ENCODE measurements at places on chromosomes 4 and X.

DNA sequence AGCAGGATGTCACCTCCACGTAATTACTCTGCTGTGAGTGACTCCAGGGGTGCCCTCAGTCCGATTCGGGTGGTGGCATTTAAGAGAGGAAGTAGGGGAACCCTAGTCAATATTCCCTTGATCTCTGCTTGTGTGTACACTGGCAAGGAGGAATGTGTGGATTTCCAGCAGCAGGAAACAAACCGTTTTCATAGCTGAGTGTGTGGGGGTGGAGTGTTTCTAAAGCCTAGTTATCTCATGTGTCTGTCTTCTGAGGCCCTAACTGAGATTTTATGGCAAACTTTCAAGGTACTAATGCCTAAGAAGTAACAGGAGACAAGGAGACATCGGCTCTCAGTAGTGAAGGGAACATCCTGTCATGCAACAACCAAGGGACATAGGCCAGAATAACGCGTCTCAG is 6.6 kb upstream of the CLDN24 start:
- H3K27me3 ChIP-seq = peaks cover 3% of the 10 kb centered on the region
- no peak for DNase-seq
- H3K36me3 ChIP-seq = peaks cover 33% of the 10 kb centered on the region

DNA sequence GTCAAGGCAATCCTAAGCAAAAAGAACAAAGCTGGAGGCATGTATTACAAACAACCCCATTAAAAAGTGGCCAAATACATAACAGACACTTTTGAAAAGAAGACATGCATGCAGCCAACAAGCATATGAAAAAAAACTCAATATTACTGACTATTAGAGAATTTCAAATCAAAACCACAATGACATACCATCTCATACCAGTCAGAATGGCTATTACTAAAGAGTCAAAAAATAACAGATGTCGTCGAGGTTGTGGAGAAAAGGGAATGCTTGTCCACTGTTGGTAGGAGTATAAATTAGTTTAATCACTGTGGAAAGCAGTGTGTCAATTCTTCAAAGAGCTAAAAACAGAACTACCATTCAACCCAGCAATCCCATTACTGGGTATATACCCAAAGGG is 604.6 kb upstream of the GRIA3 start:
- H3K4me3 ChIP-seq = no peak overlapping the region
- no peak overlapping the region for H3K27ac ChIP-seq
- DNase-seq = no peak
- no peaks in the 10 kb centered on the region for H3K36me3 ChIP-seq

DNA sequence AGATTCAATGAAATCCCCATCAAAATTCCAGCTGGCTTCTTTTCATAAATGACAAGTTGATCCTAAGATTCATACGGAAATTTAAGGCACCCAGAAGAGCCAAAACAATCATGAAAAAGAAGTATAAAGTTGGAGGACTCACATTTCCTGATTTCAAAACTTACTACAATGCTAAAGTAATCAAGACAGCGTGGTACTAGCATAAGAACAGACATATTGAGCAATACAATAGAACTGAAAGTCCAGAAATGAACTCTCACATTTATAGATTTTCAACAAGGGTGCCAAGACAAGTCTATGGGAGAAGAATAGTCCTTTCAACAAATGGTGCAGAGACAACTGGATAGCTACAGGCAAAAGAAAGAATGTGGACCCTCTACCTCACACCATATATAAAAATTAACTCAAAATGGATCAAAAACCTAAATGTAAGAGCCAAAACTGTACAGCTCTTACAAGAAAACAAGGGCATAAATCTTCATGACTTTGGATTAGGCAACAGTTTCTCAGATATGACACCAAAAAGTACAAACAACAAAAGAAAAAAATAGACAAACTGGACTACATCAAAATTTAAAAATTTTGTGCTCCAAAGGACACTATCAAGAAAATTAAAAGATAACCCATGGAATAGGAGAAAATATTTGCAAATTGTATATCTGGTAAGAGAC is 28.5 kb downstream of the SASH3 start:
- H3K36me3 ChIP-seq = peaks cover 57% of the 10 kb centered on the region
- DNase-seq = no peak
- H3K27me3 ChIP-seq = no peaks in the 10 kb centered on the region
- H3K4me3 ChIP-seq = no peak overlapping the region
- H3K27ac ChIP-seq = no peak overlapping the region
- H3K4me1 ChIP-seq = peaks cover 24% of the 10 kb centered on the region

- H3K4me1 ChIP-seq = peaks cover 17% of the 10 kb centered on the region
- DNase-seq = peak; percentile 17
- H3K36me3 ChIP-seq = no peaks in the 10 kb centered on the region
- no peak overlapping the region for H3K27ac ChIP-seq
- peak overlapping the region; percentile 84 for H3K4me3 ChIP-seq
Measured at GRCh38 chrX:41276661-41277506, 57.1 kb upstream of the DDX3X start.

GRCh38 chrX:132059973-132060540 is 37.0 kb downstream of the STK26 start:
- H3K4me1 ChIP-seq = no peaks in the 10 kb centered on the region
- DNase-seq = no peak
- H3K4me3 ChIP-seq = no peak overlapping the region
- no peaks in the 10 kb centered on the region for H3K27me3 ChIP-seq
- H3K27ac ChIP-seq = no peak overlapping the region
- peaks cover 39% of the 10 kb centered on the region for H3K36me3 ChIP-seq
